ENCODE measurements at places on chromosomes 16 and 17.
A peak's percentile ranks its signal among the peaks of the same experiment; 100 is the strongest.

DNA sequence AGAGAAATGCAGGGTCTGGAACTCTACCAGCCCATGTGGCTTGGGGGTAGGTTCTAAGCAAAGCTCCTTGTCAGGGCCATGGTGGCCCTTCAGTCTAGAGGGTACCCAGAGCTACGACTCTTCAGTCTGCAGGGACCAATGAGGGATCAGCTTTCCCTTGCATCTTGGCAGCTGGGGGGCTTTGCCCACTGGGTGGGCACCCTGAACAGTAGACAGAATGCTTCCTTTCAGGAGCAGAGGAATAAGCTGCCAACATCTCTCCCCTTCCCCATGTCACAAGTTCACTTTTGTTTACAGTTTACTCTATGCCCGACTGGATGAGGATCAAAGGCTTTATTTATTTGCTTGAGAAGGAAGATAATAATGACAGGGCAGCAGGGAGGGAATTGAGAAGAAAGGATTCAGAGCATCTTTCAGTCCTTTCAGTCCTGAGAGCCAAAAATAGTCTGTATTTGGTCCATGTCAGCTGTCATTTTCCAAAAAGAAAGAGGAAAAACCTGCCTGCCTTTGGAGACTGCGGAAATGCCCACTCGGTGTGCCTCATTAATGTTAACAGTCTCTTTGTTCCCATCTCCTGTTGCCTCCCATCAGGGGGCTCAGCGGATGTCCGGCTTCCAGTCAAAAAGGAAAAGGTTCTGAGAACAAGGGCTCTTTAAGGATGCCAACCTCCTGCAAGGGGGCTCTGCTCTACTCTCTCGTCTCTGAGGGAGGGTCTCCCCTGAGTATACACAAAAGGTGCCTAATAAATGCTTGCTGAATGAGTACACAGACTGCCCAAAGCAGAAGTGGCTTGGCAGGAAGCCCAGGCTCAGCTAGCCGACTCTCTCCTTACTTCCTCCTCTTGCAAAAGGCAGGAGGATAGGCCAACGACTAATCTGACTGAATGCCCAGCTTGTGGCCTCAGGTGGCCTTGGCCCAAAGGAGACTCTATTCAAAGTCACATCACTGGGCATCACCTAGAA, 17.1 kb downstream of the TRAF4 start:
- no peak for DNase-seq

GRCh38 chr16:20850981-20851380, 44.7 kb downstream of the REXO5 start:
- no peak for DNase-seq

DNA sequence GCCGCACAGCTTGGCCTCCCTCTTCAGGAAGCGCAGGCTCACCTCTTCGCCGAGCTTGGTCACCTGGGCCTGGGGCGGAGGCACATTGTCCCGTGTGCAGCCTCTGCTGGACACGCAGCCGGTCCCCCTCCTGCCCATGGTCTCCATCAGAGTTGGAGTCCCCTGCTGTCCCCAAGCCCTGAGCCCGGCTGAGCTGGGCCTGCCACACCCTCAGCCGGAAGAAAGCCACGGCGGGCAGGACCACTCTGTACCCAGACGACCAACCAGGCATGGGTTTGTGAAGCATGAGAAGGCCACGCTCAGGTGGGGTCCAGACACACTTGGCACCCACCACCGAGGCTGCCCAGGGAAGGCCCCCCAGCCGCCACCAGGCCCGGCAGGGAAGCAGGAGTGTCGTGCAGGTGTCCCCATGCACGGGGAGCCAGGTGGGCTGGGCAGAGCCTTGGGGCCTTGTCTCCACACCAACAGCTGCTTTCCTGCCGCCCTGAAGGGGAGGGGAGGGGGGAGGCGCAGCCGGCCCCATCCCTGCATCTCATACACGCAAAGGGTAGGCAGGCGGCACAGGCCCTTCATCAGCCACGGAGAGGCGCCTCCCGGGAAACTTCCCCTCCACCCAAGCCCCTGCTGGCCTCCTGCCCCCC, 5.2 kb downstream of the CCDC154 start:
- DNase-seq: no peak

GRCh38 chr16:19105891-19106624, 7.7 kb upstream of the ITPRIPL2 start:
- no peak for DNase-seq

DNA sequence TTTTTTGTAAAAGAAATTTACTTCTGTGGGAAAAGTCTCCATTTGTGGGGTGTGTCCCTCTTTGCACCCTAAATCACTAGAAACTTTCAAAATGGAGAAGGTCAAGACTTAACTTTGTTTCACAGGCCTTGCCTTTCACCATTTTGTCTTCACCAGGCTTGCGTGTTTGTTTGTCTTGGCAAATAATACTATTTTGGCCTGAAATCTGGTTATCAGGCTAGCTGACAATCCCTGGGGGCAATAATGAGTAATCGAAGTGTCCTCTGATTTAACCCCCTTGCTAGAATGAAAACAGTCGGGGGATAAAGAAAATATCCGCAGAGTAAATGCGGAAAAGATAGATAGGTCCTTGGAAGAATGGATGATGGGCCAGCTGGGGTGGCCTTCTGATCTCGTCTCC, 34.5 kb downstream of the SLC39A11 start:
- no peak for DNase-seq

DNA sequence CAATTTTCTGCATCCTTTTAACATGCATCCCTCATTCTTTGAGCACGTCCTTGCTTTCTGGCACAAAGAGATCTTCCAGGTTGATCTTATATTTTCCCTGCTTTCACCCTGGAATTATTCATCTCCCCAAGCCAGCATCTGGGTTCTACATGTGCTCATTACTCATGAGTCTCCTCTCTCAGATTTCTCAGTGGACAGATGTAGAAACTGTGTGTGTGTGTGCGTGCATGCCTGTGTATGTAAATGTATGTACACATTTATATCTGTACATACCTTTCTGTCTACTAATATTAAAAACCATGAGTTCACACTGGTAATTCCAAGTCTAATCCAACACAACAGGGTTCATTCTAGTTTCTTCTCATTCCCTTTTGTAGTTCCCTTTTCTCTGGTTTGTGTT, 41.9 kb upstream of the NSRP1 start:
- DNase-seq: no peak

DNA sequence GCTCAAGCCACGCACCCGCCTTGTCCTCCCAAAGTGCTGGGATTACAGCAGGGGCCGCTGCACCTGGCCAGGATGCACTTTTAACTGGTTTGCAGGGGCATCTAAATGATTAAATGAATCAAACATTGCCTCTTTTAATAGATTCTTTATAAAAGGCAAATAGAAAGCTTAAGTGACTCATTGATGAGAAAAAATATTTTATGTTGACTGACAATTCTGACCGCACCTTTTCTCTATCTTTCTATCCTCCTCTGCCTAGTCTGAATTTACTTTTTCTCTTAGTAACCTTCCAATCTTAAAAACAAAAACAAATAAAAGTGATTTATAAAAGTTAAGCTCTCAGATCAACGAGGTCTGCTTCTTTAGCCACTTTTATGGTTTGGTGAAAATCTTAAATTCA, 35.3 kb downstream of the SLC39A11 start:
- DNase-seq: no peak

DNA sequence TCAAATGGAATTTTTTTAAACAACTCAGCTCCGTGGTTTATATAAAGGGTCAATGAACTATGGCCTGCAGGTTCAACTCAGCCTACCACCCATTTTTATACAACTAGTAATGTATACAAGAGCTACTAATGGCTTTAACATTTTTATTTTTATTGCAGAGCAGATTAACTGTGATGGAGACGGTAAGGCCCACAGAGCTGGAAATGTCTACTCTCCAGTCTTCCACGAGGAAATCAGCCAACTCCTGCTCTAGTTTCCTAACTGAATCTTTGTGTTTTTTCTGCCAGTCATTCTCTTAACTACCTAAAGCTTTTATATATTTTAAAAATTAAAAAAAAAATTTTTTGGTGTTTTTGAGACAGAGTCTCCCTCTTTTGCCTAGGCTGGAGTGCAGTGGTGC, 385.1 kb upstream of the MAF start:
- DNase-seq: no peak

DNA sequence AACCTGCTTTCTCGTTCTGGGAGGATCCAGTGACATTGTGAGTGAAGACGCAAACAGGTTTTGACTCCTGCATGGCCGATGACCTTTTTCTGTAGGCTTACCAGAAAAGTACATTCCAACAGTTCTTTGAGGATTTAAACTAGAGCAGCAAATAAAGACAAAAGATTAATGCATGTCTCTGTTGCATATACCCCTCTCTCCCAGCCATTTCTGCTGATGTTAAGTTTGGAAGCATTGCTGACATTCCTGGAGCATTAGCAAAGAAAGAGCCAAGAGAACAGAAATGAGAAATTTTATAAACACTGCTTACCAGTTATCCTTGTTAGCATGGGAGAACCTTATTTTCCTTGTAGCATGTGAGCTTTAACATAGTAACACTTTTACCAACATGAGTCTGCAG, 49.3 kb downstream of the SIAH1 start:
- no peak for DNase-seq

- peak; percentile 63 for DNase-seq
These were observed 3.4 kb downstream of the NOD2 start for GRCh38 chr16:50696575-50697420.

DNA sequence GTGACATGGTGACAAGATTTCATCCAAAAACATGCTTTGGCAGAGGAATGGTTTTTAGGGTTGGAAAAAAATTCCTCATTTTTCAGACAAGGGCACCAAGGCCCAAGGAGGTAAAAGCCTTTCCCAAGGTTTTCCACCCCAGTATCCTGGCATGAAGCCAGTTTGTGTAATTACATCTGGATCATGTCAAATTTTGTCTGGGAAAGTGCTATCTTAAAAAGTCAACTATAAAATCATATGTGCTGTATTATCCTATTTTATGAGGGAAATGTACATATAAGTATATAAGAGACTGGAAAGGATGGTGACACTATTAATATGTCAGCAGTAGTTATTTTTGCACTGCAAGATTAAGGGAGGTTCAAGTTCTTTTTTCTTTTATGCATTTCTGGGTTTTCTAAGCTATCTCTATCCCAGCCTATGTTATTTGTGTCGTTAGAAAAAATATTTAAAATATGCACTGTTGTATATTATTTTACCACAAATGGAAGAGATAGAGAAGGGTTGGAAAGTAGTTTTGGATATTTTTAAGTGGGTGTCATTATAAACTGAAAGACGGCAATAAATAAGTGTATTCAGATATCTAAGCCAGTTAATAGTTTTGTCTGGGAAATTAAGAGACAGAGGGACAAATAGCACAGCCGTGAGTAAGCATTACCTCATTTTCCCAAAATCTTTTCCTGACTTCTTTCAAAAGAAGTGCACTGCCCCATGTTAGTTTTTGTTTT, 13.5 kb upstream of the FBXO47 start:
- no peak for DNase-seq

- no peak for DNase-seq
These were observed 6.7 kb downstream of the EPN2 start for GRCh38 chr17:19243838-19244237.

DNA sequence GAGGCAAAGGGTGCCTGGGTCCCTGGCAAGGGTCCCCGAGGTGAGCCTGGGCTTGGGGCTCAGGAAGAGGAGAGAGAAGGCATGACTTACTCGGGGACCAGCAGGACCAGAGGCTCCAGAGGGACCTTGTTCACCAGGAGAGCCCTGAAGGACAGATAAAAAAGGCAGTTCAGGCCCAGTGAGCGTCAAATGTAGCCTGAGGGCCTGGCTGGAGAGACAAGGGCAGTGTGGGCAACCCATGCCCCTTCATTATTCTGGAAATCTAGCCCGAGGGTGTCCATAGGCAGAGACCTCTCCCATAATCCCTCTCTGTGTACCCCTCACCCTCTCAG, 14.1 kb downstream of the COL1A1 start:
- no peak for DNase-seq

GRCh38 chr17:79838522-79839274, 542 bp downstream of the CBX4 start:
- peak; percentile 87 for DNase-seq

GRCh38 chr16:52538511-52538910, 8.4 kb downstream of the TOX3 start:
- no peak for DNase-seq

DNA sequence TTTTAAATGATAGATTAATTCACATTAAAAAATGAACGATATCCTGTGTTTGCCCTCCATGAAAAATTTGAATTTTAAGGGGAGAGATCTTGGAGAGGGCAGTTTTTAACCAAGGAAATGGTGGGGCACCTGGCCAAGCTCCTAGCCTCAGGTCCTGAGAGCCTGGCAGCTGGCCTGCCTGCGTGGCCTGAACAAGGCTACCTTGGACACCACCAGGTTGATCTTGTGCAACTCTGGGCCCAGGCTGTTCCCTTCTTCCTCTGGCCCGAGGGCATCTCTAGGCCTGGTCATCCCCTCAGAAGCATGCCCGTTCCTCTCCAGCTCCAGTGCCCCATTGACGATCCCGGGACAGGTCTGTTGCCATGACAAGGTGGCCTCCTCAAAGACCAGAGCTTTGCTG, 33.4 kb upstream of the LONP2 start:
- no peak for DNase-seq

- no peak for DNase-seq
These were observed 14.8 kb downstream of the PMP22 start for GRCh38 chr17:15250135-15250860.

GRCh38 chr16:58465817-58466216, 34.1 kb upstream of the NDRG4 start:
- DNase-seq: no peak
